ENCODE measurements at places on chromosomes 13 and 19.

- DNase-seq = no peak
Measured at GRCh38 chr19:44728178-44728577, 20.3 kb upstream of the BCL3 start.

DNA sequence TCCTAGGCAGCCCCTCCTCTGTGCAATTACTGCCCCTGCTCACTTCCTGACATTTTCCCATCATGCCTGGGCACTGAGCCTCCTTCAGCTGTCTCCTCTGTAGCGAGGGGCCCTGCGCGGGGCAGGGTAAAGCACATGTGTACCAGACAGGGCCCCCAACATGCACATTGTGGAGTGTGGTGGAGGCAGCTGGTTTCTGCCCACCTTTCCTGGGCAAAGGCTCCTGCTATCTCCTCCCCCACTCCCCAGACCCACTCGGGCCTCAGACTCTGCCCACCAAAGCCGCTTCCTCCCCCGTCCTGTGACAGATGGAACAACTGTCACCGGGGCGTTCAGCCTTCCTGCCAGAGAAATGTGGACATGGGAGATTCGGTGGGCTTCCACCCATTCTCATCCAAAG lies 2.9 kb upstream of the KPTN start:
- DNase-seq = no peak

DNA sequence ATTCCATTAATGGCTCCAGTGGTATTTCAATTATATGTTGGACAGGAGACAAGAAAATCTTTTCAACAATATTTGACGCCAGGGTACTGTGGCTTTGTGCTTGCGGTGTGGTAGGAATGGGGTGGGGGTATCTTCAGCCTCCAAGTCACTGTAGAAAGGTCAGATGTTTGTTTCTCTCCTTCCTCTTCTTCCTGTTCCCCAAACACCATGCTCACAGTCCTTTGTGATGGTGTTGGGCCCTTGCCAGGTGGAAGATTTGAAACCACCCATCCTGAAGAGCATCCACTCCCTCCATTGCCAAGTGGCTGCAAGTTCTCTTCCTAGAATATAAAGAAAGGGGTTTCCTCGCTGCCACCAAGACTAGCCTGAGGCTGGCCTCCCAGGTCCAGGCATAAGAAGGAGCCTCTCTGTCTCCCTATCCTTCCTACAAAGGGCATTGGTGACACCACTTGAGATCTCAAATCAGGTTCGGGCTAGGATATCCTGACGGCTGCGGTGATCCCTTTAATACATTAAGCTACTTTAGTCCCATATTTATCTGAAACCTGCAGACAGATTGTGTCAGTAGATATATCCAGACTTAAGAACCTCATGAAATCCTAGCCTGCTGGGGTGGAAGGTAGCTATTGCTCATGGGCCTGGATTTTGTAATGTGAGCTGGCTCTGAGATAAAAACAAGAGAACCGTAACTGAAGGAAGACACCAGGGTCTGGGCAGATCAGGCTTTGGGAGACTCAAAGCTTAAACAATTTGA lies 64.3 kb upstream of the SIAH3 start:
- no peak for DNase-seq

DNA sequence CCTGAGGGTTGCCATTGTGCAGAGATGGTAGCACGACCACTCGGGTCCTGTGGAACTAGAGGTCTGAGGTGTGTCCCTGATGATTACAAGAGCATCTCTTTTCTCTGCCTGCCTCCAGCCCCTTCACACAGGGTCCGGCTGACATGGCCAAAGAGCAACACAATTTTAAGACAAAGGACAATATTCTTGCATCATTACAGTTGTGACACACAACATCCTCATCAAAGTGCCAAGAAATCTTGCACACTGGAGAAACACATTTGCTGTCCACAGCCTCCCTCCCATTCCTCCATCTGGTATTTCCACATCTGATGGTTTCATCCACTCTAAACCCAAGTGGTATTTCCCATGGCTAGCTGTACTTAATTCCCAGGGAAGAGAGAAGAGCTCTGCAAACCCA lies 12.8 kb downstream of the COL4A1 start:
- DNase-seq = no peak

GRCh38 chr13:76425935-76426334 lies 460.3 kb downstream of the KCTD12 start:
- no peak for DNase-seq

DNA sequence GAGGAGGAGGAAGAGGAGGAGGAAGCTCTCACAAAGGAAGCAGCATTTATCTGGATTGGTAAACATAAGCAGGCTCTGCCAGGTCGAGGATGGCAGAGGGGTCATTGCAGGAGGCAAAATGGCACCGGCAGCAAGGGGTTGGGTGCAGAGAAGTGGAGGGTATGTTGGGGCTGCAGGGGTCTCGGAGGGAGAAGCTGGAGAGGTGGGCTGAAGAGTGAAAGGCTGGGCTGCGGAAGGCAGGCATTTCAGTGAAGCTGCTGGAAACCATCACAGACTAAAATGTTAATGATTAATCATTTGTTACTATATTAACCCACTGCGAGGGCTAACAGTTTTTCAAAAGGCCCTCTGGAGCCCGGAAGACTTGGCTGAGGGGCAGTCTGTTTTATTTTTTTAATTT lies 24.6 kb downstream of the TPT1 start:
- DNase-seq = no peak

DNA sequence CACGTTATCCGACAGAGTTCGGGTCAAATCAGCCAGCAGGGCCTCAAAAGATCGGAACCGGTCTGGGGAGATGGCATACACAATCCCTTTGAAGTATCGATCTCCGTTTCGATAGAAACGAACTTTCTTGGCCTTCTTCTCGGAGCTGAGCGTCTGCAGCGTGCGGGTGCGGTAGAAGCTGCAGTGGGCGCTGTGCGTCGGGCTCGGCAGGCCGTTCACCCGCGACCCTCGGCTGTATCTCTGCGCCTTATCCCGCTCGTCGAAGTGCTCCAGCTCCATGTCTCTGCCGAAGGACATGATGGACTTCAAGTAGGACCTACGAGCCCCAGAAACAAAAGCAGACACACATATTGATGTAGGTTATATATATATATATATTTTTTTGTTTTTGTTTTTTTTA lies 5.3 kb downstream of the DCLK1 start:
- DNase-seq = no peak

GRCh38 chr19:53183146-53183764 lies 9.9 kb downstream of the ZNF665 start:
- peak; percentile 62 for DNase-seq

GRCh38 chr13:110262508-110263291 lies 44.3 kb downstream of the COL4A1 start:
- no peak for DNase-seq

DNA sequence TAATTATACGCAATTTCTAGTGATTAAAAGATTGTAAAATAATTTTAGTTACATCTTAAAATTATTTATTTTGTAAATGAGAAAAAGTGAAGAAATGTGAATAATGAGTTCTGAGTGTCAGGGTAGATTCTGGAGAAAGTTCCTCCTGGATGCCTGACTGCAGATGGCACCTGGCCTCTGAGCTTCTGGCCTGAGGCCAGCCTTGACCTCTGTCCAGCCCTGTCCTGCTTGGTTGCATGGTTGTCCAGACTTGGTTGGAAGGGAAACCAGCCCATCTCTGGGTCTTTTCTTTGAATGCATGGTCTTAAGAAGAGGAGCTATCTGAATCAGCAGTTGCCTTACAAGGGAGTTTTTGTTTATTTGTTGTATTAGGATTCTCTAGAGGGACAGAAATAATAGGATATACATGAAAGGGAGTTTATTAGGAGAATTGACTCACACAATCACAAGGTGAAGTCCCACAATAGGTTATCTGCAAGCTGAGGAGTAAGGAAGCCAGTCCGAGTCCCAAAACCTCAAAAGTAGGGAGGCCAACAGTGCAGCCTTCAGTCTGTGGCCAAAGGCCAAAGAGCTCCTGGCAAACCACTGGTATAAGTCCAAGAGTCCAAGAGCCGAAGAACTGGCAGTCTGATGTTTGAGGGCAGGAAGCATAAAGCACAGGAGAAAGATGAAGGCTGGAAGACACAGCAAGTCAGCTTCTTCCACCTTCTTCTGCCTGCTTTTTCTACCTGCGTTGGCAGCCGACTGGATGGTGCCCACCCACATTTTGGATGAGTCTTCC lies 385.8 kb downstream of the ZNF536 start:
- DNase-seq = no peak

DNA sequence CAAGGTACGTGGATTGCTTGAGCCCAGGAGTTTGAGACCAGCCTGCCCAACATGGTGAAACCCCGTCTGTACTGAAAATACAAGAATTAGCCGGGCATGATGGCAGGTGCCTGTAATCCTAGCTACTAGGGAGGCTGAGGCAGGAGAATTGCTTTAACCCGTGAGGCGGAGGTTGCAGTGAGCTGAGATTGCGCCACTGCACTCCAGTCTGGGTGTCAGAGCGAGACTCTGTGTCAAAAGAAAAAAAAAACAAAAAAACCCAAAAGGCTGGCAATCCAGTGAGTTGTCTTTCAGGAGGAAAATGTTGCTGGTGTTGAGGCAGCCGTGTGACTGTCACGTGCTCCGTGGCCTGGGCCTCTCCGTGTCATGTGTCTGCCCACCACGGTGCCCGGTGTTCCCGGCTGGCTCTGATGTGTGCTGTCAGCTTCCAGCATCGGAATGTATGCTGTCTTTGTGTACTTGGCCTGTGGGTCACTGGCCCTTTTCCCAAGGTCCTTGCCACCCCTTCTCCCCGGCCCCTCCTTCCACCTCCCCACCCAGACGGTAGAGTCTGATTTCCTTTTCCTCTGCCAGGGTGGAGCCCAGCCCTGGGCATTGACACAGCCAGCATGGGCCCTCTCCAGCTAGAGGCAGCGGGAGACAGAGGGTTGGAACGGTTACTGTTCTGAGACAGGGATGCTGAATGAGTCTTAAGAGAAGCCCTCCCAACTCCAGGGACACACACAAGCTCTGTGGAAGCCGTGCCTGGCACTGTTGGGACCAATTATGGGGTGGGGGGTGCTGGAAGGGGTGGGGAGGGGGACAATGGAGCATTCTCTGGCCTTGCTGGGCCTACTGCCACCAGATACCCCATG lies 7.2 kb upstream of the TUBB4A start:
- DNase-seq = no peak

DNA sequence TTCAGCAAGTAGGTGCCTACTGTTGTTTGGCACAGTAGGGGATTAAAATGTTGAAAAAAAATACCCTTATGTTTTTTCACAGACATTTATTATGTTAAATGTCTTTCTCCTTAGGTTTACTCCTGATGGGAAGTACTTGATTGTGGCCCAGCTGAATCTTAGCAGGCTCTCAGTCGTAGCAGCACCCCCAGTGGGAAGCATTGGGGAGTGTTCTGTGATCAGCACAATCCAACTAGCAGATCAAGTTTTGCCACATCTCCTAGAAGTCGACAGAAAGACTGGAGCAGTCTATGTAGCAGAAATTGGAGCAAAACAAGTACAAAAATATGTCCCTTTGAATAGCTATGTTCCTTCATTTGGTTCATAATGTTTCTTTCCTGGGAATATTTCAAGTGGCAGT lies 9.3 kb downstream of the NHLRC3 start:
- no peak for DNase-seq

DNA sequence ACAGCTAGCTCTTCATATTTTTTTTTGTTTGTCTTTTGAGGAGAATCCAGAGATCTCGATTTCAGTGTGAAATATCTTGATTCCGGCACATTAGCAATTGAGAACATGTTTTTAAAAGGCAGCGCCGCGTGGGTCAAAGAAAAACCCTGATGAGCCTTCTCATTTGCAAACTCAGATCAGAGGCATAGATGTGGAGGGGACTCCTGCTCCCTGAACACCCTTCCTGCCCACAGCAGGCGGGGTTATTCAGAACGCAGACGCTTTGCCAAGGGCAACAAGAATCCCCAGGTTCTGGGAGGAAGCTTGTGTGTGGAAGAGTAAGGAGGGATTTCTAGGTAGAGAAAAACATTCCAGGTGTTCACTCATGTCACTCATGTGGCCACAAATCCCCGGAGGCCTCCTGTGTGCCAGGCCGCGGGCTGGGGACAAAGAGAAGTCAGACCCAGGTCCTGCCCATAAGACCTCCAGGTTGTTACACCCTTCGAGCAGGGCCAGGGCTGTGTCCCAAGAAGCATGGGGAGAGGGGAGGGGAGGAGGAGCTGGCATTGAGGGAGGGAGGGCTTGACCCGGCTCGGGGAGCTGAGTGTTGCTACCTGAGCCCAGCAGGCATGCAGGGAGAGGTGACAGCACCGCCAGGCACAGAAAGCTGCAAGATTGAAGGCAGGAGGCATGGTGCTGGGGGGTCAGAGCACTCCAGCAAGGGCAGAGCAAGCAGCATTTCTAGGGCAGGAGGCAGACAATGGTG lies 15.9 kb upstream of the IGLON5 start:
- no peak for DNase-seq

DNA sequence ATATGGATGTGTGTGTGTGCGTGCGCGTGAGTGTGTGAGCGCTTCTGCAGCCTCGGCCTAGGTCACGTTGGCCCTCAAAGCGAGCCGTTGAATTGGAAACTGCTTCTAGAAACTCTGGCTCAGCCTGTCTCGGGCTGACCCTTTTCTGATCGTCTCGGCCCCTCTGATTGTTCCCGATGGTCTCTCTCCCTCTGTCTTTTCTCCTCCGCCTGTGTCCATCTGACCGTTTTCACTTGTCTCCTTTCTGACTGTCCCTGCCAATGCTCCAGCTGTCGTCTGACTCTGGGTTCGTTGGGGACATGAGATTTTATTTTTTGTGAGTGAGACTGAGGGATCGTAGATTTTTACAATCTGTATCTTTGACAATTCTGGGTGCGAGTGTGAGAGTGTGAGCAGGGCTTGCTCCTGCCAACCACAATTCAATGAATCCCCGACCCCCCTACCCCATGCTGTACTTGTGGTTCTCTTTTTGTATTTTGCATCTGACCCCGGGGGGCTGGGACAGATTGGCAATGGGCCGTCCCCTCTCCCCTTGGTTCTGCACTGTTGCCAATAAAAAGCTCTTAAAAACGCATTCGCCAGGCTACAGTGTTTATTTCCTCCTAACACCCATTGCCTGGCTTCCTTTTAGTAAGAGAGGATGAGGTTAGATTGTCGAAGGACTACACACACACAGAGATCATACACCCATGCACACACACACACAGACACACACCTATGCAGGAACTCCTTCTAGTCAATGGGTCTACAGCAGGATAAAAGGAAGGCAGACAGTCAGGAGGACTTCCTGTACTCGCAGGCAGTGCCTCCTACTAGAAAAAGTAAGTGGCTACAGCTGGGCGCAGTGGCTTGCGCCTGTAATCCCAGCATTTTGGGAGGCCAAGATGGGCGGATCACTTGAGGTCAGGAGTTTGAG lies 7.1 kb downstream of the FOSB start:
- DNase-seq = no peak

Measured in HS-27A (cell line).